CD4-positive, alpha-beta T cell (primary cell): ENCODE measurements at places on chromosomes 1 and 21.

GRCh38 chr1:225155555-225155954, 226.1 kb downstream of the DNAH14 start:
- DNase-seq, result no peak

DNA sequence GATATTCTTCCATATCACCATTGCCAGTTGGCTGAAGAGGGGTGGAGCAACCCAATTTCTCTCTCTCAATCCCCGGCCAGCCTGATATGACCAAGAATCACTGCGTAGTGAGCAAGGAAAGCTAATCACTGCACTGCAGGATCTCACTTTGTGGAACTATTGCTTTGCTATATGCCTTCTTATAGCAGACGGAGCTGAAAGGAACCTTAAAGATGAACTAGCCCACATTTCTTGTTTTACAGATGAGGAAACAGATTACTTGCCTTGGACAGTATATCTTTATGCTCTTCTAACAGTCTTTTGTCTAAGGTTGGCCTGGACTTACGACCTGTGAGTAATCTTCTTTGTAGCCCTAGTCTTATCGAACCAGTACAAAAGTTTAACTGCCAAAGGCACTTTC, 7.6 kb downstream of the APOBEC4 start:
- no peak for DNase-seq

DNA sequence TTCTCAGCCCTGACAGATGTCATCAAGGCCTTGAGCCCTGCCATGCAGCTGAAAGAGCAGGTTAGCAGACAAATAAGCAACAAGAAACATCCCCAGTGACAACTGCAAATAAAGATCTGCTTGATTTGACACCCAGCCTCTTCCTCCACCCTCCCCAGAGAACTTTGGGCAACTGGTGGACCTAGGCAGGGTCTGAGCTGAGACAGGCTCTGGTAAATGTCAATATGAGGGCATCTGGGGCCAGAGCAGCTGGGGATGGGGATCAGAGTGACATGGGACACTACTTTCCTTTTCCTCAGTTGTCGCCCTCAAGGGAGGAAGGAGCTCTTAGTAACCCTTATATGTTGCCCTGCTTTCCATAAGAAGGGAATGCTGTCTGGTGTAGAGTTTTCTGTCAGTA, 544.1 kb downstream of the NEGR1 start:
- no peak for DNase-seq

DNA sequence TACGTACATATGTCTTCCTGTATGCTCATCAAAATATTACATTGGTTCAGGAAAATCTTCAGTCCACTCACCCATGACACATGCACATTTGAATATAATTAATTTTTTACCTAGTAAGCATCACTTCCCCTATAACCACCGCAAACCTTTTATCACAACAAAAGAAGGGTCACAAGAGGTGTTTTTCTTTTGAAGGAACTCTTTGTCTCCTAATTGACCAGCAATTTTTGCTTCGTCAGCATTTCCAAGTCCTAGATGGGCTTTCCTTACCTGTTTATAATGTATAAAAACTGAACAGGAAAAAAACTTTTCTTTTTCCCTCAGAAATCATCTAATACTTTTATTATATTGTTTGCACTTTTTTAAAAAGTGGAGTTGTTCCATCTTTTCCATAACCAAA, 631.3 kb downstream of the PLA2G4A start:
- no peak for DNase-seq

GRCh38 chr1:61337037-61337436, 254.7 kb downstream of the NFIA start:
- DNase-seq, result no peak

GRCh38 chr1:67680486-67680885, 4.5 kb upstream of the GADD45A start:
- no peak for DNase-seq

GRCh38 chr21:39628385-39628784, 15.6 kb downstream of the B3GALT5 start:
- DNase-seq, result no peak

DNA sequence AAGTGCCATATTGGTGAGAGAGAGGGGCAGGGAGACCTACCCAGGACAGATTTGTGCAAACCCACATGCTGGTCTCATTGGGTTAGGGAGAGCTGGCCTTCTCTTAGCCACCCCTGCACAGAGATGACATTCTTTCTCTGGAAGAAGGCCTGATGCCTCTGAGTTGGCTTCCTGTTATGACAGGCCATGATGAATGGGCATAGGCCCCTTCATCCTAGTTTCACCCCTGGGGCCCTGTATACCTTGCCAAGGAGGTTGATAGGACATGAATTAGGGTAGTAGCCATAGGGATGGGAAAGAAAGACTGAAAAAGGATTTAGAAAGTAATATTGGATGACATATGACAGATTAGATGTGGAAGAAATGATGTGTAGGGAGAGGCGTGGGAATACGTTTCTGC, 46.6 kb downstream of the TENT5C start:
- no peak for DNase-seq

DNA sequence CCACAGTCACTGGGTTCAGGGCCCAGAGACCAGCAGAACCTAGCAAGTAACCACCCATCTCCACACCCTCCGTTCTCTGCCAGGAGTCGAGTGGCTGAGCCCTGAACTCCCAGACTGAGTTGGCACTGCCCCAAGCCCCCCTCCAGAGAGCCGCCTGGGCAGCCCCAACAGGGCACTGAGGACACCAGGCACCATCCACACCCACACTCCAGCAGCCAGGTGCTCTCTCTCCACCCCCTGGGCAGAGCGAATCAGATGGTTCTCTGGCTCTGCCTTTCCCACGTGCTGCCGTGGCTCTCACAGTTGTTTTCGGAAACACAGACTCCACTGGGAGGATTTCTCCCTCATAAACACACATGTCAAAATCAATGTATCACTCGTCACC, 13.6 kb downstream of the WDR4 start:
- no peak for DNase-seq

DNA sequence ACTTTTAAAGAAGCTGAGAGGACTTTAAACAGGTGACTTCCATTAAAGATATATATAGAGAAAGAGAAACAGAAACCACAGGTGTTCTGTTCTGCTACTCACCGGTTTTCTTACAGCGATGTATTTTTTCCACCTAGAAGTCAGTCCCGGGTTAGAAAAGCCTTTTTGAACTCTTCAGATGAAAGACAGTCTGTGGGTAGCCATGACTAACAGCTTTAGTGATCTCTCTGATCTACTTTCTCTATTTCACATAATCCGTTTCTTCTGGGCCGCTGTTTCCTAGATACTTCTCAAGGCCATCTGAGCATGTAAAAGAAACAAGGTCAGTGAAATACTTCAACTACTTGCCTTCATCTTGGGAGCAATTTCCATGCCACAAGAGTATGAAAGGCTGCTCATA, 25.1 kb downstream of the WDR64 start:
- peak; percentile 79 for DNase-seq

DNA sequence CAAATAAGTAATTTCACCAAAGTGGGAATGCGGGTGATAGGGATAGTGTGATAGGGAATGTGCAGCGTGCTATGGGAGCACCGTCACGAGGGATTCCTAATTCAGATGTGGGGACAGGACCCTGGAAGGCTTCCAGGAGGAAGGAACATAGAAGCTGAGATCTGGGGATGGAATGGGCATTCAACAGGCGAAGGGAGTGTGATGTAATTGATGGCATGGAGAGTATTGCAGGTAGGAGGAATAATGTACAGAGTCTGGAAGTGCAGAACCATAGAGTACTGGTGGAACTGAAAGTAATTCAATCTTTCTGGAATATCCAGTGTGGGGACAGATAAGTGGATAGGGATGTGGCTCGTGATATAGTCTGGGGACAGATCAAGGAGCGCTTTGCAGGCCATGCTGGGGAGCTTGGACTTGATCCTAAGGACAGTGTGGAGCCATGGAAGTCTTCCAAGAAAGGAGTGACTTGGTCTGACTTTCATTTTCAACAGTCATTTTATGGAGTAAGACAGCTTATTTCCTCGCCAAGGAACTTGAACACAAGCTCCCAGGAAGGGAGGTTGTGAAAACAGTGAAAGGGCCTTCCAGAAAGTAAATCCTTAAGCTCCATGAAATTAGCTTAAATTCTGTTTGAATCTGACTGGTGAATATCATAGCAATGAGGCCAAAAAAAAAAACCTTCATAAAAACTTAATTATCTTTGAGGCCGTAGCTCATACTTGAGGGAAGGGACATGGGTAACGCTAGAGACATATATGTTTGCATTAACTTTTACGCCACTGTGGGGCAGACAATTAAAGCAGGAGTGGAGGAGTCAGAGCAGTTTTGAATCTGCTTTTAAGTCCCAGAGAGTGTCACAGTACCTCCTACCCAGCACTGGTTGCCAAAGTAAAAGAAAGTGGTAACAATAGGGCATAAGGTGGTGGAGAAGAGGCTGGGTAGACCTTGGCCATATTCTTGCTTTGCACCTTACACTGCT, 55.8 kb downstream of the ROR1 start:
- DNase-seq, result no peak

GRCh38 chr1:74468982-74469603, 43.3 kb downstream of the LRRC53 start:
- no peak for DNase-seq

DNA sequence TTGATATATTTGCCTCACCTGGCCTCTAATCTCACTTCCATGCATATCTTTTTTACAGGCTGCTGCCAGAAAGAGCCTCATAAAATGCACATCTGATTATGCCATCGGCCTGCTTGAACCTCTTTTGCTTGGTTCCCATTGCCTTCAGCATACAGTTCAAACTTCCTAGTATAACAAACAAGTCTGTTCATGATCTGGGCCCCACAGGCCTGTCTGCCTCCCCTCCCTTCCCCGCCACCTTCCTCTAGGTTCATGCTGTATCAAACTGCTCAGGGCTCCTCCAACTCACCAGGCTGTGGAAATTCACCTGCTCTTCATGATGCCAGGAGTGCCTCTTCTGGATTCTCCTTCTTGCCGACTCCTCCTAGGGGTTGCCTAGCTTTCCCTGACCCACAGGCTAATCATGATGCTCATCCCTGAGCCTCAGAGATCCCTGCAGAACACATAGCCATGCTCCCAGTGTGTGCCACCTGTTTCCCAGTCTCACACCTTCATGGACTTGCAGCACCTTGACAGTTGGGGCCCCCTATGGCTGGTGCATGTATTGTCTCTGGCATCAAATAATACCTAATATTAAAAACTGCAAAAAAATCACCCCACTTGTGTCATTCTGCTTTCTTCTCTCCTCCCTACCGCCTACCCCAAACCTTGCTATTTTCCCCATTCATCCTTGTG, 33.7 kb upstream of the CD2 start:
- DNase-seq, result no peak

DNA sequence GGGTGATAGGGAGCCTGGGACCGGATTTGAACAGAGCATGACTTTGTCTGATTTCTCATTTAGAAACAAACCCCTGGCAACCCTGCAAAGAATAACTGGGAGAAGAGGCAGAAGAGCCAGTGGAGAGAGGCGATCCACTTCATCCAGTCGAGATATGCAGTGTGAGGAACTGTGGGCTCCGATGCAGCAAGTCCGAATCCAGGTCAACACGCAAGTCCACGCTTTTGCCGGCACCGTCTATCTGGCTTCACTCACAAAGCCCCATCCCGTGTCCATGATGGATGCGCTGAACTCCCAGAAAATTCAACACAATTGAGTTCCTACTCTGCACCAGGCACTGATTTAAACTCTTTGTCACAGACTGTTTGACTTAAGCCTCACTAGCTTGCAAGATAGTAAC, 191.3 kb downstream of the GRIK3 start:
- DNase-seq, result no peak
